ENCODE measurements at places on chromosomes 2 and 18.

GRCh38 chr2:95231723-95232122 is 24.4 kb downstream of the ZNF892 start:
- DNase-seq: peak; percentile 89

GRCh38 chr18:61731693-61732376 is 161.0 kb downstream of the RNF152 start:
- DNase-seq: no peak

GRCh38 chr2:19532547-19533196 is 174.2 kb upstream of the OSR1 start:
- no peak for DNase-seq

GRCh38 chr2:134431838-134432434 is 178.1 kb downstream of the MGAT5 start:
- DNase-seq: peak; percentile 63

DNA sequence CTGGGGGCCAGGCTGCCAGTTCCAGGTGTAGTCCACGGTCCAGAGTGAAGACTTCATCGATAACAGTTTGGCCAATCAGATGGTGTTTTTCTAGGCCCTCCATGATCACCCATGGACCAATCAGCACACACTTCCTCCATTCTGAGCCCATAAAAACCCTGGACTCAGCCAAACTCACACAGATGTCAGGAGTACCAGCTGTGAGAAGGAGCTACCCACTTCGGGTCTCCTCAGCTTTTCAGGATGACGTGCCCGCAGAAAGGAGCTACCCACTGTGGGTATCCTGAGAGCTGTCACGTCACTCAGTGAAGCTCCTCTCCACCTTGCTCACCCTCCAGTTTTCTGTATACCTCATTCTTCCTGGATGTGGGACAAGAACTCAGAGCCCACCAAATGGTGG is 210.0 kb upstream of the RASGRP3 start:
- no peak for DNase-seq

DNA sequence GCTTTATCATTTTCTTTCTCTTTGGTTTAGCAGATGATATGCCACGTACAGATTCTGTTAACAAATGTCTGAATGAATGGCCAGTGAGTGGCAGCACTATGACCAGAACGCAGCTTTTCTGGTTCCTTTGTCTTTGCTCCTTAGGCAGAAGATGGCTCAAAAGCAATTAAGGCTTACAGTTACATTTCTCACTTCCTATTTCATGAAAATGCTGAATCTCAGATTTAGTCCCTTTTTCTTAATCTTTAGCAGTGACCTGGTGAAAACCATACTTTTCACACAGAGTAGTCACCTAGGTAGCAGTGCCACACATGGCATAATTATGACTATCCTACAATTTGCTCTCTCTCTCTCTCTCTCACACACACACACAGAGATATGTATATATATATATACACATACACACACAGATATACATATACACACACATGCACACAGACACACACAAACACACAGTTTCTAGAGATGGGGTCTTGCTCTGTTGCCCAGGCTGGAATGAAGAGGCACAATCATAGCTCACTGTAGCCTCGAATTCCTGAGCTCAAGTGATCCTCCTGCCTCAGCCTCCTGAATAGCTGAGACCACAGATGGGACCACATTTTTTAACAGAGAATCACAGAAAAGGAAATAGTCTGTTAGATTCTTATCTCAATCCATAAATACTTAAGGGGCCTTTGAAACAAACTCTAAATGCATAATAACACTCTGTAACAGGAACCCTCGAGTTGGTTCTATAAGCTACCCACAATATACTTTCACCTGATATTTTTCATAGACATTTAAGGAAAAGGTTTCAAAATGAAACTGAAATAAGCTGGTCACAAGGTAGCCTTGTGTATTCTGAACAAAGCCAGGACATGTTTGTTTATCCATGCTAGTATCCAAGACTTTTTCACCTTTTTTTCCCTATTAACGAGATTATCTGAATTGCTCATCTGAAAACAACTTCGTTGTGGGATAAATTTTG is 11.6 kb downstream of the PDE6D start:
- DNase-seq: no peak

DNA sequence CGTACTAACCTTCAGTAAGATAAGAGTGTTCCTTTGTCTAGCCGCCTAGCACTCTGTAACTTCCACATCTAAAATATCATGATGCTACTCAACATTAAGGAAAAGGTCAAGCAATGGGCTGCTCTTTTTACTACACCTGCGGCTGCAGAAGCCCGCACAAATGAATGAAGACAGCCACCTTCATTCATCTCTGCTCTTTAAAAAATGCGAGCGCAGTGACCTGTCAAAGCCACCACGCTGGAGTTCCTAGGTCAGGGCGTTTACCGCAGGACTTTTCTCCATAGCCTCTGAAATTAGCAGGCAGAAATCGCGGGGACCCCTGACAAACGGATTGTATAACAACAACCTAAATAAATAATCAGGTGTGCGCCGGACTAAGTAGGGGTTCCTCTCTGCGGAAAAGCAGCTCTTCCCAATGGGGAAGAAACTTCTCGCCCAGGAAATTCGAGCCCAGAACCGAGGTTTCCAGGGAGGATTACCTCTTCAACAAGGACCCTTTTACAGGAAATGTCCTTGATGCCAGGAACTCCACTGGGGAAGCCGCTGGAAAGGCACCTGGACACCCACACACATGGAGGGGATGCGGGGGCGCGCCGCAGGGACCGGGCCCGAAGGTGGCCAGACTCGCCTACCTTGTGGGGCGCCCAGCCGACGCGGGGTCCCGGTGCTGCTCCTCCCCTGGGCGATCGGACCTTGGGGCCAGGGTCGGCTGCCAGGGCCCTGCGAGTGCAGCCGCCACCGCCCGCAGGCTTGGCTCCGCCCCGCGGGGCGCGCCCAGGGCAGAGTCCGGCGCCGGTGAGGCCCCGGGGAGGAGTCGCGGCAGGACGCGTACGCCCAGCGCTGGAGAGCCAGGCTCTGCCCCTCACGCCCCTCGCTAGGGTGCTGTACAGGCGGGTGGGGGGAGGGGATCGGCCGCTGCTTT is at the start of gene CCDC68:
CCDC68 (minus strand) TSS at position 758 of the 922 bp plus-strand sequence. CDS start 16,670 bp downstream, outside the sequence.
- peak; percentile 65 for DNase-seq

DNA sequence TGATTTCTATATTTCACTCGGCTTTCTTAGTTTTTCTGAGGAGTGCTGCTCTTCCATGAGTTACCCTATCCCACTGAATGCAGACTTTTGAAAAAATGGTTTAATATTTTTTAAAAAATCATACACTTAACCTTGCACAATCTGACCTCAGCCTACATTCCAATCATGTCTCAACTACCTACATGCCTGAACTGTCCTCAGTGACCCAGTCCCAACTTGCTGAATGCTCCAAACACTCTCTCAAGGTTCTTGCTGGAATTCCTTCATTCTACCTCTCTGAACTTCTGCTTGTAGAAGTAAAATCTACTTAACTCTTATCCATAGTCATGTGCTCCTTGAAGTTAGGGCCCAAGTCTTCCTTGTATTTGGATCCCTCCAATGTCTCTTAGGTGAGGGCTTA is 181.6 kb downstream of the XIRP2 start:
- DNase-seq: no peak

- no peak for DNase-seq
Observed at GRCh38 chr2:97739020-97739892, 25.9 kb downstream of the ZAP70 start.
